NCI-H2171 treated with DMSO at 0.1 percent for 48 hours (cell line): ENCODE measurements at places on chromosomes 5 and 9.

GRCh38 chr5:157965989-157966388 is 107.0 kb upstream of the CLINT1 start:
- DNase-seq = no peak

DNA sequence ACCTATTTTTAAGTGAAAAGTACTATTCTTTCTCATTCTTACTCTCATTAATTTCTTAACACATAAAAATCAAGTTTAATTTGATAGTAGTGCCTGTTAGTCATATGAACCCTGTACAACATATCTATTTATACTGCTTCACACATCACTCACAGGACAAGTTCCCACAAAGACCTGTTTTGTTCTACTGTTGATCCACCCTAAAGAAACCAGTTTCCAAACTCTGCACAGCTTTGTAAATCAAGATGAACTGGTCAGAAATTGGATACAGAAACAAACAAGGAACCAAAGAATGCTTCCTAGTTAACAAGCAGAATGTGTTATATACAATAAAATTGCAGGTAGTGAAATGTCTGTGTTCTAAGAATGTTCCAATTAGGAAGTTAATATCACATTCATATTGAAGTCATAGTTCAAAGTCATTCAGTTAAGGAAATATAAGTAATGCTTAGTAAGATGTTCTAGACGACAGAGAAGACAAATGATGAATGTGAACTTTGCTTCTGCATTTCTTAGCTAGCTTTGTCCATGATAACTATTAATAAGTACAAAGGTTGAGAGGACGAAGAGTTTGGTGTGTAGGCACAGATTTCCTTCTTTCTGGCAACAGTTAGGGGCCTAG is 33.4 kb downstream of the C9orf85 start:
- no peak for DNase-seq

DNA sequence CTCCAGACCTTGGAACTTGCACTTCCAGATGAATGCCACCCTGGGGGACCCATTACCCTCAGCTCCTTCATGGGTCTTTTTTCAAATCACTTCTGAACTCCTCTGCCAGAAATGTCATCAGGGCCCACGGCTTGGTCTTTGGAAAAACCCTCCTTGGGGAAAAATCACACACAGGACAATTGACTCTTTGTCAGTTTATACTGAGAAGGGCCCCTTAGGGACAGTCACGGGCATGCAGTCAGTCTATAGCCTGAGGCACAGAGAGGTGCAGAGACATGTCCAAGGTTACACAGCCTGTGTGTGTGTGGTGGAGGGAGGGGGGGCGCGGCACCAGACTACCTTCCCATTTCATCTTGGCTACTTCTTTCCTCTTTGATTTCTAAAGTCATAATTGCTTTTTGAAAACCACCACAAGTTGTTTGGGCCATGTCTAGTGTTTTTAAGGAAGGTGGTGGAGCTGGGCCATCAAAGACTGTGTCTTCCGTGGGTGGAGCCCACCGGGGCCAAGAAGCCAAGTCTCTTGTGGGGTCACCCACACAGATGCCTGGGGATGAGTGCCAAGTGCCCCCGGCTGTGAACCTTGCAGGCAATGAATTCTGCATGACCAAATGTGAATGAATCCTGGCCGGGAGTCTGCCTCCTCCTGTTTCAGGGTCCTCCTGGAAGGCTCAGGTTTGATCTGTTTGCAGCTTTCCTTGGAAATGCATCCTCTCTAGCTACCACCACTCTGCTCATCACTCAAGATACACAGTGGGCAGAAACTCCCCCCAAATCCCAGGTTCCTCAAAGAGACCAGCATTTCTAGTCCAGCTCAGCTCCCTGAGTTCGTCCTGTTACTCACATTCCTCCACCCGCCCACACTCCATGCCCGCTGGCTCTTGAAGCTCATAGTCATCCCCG is 200.1 kb upstream of the TBC1D2 start:
- no peak for DNase-seq

DNA sequence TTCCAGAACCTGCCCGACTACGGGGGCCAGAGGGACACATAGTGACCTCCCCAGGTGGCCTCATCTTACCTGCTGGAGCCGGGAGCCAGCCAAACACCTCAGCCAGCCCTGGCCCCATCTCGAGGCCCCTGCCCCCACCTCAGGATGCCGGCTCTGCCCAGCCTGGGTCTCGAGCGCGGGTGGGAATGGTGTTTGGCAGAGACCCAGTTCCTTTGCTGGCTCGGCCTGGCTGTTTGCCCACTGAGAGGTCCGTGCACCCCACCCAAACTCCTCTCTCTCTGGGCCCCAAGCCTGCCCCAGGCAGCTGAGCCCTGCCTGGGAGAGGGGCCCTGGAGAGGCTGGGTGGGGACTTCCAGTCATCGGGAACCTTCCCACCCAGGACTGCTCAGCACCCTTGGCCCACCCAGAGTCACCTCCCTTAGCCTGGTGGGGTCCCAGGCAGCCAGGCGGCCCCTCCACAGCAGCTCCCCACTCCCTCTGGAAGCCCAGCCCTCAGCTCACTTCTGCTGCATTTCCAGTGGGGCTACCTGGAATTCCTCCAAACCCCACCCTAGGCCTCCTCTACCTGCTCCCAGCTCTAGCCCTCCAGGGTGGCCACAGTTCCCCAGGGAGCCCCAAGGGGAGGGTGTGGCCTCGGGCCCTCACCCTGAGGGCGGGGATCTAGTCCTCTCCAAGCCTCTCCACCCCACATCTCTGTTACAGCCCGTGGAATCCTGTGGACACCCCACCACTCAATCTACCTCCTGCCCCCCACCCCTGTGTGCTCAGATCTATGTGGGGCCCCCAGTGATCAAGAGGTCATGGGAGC is 42.4 kb upstream of the UBAC1 start:
- no peak for DNase-seq

GRCh38 chr5:59342181-59342580 is 551.3 kb downstream of the PDE4D start:
- DNase-seq = no peak

- DNase-seq = no peak
Measured at GRCh38 chr9:33289496-33289895, 820 bp upstream of the NFX1 start.

GRCh38 chr9:81193362-81194339 is 495.7 kb downstream of the TLE1 start:
- DNase-seq = peak; percentile 31

GRCh38 chr9:81613002-81613812 is 76.1 kb downstream of the TLE1 start:
- no peak for DNase-seq

- DNase-seq = peak; percentile 60
Measured at GRCh38 chr5:51657340-51658240, 274.3 kb downstream of the ISL1 start.

GRCh38 chr5:139961435-139962157 is 81.5 kb downstream of the NRG2 start:
- DNase-seq = no peak

DNA sequence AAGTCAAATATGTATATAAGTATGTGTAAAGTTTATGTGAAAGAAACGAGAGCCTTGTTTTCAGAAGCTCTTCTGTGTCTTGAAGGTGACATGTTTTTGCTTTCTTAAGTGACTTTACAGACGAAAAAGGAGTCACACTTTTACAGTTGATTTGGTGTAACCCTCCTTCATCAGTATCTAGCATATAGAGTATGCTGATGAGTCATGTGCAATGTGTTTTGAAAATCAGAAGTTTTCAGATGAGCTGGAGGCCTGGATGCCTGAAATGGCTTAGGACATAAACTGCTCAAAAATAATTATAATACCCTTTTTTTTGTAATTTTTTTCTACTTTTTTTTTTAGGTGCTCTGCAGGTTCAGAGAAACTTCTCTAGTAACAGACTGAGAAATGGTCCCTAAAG is 209.5 kb downstream of the CD180 start:
- DNase-seq = no peak

GRCh38 chr5:135441350-135441831 is 5.8 kb downstream of the DCANP1 start:
- no peak for DNase-seq

DNA sequence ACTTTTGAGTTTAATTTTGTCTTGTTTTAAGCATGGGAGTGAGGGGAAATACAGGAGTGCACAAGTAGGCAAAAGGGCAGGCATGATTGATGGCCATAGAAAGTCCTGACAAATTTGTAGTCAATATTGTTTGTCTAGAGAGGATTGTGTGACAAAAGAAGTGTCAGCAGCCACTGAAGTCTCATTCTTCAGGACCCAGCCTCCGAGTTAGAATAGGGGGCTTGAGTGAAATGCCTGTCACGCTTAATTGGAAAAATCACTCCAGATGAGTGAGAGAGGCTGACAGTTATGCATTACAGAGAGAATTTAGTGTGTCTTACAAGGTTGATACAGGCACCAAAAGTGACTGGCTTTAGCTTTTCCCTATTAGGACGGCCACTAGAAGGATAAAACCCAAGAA is 81.9 kb upstream of the RPS23 start:
- no peak for DNase-seq

GRCh38 chr9:123216251-123216797 is 52.1 kb downstream of the STRBP start:
- no peak for DNase-seq

DNA sequence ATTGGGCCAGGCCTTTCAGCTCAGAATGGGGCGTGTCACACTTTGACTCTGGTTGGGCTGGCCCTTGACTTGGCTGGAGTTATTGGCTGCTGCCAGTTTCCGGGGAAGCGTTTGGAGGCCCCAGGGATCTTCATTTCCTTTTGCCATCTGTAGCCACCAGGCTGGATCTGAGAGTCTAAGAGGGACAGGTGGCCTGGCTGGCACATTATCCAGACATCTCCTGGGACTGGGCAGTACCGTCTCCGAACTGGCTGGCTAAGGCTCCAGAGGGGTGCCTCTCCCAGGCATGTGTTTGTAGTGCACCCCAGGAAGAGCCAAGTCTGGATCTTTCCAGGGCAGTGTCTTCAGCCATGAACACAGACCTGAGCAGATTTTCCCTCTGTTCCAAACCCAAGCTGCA is 9.7 kb upstream of the JADE2 start:
- DNase-seq = peak; percentile 7

- DNase-seq = no peak
Measured at GRCh38 chr5:42840269-42840668, 28.6 kb upstream of the SELENOP start.

DNA sequence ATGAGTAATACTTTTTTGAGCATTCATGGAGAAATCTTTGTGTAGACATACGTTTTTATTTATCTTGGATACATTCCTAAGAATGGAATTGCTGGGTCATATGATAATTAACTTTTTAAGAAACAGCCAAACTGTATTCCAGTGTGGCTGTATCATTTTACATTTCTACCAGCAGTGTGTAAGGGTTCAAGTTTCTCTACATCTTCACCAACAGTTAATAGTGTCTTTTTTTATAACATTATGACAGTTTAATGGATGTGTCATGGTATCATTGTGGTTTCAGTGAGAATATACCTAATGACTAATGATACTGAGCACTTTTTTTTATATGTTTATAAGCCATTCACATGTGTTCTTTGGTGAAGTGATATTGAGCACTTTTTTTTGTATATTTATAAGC is 52.4 kb downstream of the NIPBL start:
- peak; percentile 72 for DNase-seq

DNA sequence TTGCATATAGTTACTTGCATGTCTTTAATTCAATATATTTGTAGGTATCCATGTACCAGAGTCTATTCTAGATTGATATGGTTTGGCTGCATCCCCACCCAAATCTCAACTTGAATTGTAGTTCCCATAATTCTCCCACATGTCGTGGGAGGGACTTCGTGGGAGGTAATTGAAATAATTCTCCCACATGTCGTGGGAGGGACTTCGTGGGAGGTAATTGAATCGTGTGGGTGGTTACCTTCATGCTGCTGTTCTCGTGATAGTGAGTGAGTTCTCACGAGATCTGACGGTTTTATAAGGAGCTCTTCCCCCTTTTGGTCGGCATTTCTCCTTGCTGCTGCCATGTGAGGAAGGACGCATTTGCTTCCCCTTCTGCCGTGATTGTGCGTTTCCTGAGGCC is 16.5 kb downstream of the FBXL7 start:
- no peak for DNase-seq

GRCh38 chr9:116493183-116493860 is 193.8 kb upstream of the TRIM32 start:
- DNase-seq = no peak

GRCh38 chr9:70060883-70061507 is 17.3 kb downstream of the MAMDC2 start:
- DNase-seq = no peak

DNA sequence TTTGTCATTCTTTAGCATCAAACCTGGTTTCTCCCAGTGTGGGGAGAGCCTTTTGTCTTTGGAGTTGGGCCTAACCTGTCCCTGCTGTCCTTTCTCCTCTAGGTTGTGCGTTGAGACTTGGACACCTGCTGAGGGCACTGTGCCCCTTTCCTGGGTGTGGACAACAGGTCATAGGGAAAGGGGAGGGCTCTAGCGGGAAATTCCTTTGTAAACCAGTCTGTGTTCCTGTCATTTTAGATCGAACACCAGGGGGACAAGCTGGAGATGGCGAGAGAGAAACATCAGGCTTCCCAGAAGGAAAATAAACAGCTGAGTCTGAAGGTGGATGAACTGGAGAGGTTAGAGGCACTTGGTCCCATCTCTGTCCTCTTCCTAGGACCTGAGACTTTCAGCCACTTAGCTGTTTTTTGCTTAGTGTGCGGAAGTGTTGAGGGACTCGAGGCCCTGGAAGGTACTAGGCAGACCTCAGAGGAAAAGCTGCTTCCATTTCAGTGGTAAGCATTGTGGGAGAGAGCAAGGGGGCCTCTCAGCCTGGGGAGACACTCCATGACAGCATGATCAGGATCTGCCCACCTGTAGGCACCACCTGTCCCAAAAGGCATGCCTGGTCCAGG is 8.6 kb upstream of the GLE1 start:
- DNase-seq = no peak

- DNase-seq = no peak
Measured at GRCh38 chr5:39076757-39077728, 2.8 kb upstream of the RICTOR start.

GRCh38 chr5:93163010-93163663 is 417.9 kb downstream of the NR2F1-AS1 start:
- no peak for DNase-seq

DNA sequence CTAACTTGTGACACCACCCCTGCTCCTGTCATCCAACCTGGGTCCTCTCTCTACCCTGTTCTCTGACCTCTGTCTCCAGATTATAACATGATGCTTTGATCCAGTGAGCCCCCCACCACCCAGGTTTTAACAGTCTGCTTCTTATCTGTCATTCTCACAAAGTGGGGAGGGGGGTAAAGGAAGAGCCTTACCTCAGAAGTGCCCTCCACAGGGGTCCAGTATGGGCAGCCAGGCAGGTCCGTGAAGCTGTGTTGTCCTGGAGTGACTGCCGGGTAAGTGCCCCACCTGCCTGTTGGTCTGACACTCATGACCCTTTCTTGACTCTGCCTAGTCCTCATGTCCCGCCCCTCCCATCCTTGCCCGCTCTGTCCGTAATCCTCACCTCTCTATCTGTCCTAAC is 3.4 kb downstream of the IL11RA start:
- no peak for DNase-seq

- DNase-seq = peak; percentile 98
Measured at GRCh38 chr5:21254161-21254560, 1266.2 kb upstream of the CDH18 start.
